ENCODE measurements at places on chromosomes 2 and 18.

GRCh38 chr2:72934683-72935610 lies 17.6 kb downstream of the EMX1 start:
- DNase-seq, result no peak

- no peak for DNase-seq
Observed at GRCh38 chr18:6132751-6133368, 237.5 kb upstream of the TMEM200C start.

GRCh38 chr2:169933124-169933711 lies 106.0 kb downstream of the UBR3 start:
- no peak for DNase-seq

- DNase-seq, result no peak
Observed at GRCh38 chr2:168928113-168928831, 27.2 kb downstream of the G6PC2 start.

Measured in activated CD8-positive, alpha-beta memory T cell treated with anti-CD3 and anti-CD28 coated beads for 4 hours (primary cell).